GM12865 (cell line): ENCODE measurements at places on chromosomes 6 and 20.

DNA sequence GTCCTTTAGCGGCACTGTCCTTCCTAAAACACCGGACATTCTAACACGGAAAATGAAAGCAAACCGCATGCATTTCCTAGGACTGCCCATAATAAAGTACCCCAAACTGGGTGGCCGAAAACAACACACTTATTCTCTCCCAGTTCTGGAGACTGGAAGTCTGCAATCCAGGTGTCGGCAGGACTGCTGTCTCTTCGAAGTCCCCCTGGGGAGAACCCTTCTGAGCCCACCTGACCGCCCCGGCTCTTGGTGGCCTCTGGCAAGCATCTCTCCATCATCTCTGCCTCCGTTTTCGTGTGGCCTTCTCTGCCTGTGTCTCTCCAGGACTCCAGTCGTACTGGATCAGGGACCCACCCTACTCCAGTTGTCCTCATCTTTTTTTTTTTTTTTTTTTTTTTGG lies 55.4 kb downstream of the SYNJ2 start:
- no peak for DNase-seq

DNA sequence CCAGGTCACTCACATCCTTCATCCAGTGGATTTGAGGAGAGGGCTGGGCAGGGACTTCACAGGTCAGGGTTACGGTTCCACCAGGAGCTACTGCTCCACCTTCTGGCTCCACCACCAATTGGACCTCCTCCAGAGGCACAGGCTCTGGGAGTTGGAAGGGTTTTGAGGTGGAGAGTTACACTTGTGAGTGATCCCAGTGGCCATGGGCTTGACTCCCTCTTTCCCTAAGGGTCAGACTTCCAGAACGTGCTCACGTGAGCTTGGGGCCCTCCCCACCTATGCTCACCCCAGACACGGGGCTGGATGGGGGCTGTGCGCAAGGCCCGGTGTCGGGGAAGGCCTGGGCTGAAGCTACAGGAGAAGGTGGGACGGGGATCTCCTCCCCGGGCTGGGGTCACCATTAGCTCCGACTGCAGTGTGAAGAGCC lies 1.5 kb downstream of the AGER start:
- DNase-seq: no peak

DNA sequence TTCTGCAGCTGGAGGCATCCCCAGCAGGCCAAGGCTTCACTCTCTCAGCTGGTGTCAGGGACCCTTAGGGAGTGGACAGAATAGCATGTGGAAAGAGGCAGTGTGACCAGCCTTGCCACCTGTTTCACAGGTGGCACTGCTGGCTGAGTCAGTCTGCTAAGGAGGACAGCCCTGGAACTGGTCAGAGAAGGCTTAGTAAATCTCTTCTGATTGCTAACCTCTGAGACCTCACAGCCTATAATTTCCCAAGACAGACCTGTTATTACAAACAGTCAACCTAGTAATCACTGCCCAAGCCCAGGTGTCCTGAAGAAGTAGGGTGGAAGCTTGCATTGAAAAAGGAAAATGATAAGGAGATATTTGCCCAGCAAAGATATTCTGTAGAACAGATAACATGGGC lies 26.4 kb upstream of the PAQR8 start:
- DNase-seq: no peak

GRCh38 chr6:167497428-167498056 lies 172.7 kb downstream of the TTLL2 start:
- no peak for DNase-seq

DNA sequence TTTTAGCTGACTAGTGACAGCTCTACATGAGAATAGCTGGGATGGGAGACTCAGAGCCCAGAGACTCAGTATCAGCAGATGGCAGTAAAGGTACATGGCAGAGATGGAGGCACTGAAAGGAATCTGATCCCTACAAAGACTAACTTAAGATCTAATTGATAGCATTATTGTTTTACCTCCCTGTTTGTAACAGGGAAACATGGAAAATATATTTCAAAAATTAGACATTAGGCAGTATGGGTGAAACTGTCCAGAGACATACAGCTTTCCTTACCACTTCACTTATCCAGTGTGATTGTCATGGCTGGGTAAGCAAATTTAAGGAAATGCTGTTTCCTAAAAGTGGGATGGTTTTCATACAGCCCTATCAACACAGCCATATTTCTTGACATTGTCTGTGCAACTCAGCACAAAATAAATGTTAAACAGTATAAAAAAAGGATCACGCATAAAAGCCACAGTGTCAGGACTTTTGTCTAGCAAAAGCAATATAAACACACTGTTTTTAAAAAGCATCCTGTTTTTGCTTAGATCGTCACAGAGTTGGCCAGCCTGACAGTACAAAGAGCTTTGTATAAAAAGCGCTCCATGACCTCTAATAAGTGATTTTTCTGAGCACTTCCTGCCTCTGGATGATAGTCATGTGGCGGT lies 376.9 kb downstream of the PHF3 start:
- peak; percentile 32 for DNase-seq

GRCh38 chr6:143676437-143677045 lies 1.2 kb upstream of the PHACTR2 start:
- no peak for DNase-seq

DNA sequence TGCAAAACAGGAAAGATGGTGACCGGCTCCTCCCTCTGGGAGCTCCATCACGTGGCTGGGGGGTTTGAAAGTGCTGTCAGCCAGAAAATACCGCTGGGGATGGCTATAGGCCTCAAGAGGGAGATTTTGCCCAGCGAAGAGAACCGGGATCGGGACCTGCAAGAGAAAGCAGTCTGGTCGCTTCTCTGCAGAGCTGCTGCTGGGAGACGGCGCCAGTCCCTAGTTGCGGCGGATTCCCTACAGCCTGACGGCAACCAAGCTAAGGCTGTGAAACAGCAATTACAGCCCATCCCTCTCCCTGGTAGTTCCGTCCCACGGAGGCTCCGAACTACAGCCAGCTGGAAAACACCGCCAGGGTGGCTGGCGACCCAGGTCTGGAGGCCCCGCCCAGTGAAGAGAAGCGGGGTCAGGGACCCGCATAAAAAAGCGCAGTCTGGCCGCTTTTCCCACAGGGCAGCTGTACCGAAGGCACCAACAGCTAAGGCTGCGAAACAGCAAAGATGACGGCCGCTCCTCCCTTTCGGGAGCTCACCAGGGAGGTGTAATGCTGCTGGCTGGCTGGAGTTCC lies 238.1 kb upstream of the IRAK1BP1 start:
- no peak for DNase-seq

GRCh38 chr6:129104560-129104959 lies 221.6 kb downstream of the LAMA2 start:
- DNase-seq: no peak

DNA sequence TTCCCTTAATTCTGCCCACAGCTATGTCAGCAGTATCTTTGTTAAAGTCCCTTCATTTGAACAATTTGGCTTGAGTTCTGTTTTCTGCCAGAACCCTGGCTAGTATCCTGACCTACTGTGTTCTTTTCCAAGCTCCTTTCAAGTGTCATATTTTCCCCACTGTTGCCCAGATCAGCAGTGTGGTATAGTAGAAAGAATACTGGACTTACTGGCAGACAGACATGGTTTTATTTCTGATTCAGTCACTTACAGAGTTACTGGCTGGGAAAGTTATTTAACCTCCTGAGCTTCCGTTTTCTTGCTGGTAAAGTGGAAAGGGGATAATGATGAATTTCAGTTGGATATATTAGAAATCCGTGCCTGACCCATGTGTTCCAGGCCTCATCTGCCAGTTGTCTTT lies 39.8 kb upstream of the RAB23 start:
- DNase-seq: no peak

DNA sequence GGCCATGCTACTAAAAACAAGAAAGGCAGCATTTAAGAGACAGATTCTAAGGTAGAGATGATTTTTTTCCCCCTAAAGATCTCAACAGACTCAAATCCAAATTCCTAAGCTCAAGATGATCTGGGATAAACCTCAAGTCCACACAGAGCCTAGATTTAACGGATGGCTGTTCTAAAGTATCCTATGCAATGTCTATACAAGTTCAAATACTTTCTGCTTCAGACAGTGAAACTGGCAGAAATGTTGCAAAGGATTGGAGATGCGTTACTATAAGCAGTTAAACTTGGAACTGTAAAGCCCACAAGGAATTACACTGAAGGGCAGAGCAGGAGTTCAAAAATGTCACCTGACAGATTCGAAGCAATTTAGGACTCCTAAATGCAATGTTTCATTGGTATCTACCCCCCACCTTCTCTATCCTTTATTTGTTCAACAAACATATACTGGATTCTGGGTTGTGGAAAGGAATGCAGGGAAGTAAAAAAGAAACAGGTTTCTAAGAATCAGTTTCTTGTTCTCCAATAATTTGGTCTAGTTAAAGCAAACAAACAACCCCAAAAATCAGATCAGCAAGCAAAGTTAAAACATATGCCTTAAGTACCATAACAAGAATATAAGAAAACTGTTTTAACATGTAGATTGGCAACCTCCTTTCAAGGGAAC lies 1.6 kb downstream of the DNAAF9 start:
- no peak for DNase-seq

- peak; percentile 76 for DNase-seq
Observed at GRCh38 chr6:100479179-100480035, 14.7 kb upstream of the SIM1 start.

GRCh38 chr6:108793516-108794251 lies 54.5 kb upstream of the ARMC2 start:
- DNase-seq: no peak

DNA sequence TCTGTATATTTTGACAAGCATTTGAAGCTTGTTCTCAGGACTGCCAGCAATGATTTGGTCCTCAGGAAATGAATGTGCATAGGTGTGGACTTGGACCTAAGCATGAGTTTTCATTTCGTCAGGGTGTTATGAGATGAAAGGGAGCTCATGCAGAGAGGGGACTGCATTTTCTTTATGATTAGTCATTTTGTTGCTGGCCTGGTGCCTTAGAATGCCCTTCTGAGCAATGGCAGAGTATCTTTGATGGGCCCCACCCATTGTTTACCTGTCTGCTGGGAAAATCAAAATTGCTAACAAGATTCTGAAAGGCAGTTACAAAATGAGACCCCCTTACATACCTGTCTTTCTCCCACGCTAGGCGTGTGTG lies 51.5 kb upstream of the MTHFD1L start:
- peak; percentile 84 for DNase-seq

GRCh38 chr6:8130399-8130798 lies 28.1 kb upstream of the EEF1E1 start:
- no peak for DNase-seq

- no peak for DNase-seq
Observed at GRCh38 chr6:2149361-2150006, 95.9 kb downstream of the GMDS start.

- peak; percentile 57 for DNase-seq
Observed at GRCh38 chr6:27812805-27813492, 99.2 kb downstream of the OR2B2 start.

DNA sequence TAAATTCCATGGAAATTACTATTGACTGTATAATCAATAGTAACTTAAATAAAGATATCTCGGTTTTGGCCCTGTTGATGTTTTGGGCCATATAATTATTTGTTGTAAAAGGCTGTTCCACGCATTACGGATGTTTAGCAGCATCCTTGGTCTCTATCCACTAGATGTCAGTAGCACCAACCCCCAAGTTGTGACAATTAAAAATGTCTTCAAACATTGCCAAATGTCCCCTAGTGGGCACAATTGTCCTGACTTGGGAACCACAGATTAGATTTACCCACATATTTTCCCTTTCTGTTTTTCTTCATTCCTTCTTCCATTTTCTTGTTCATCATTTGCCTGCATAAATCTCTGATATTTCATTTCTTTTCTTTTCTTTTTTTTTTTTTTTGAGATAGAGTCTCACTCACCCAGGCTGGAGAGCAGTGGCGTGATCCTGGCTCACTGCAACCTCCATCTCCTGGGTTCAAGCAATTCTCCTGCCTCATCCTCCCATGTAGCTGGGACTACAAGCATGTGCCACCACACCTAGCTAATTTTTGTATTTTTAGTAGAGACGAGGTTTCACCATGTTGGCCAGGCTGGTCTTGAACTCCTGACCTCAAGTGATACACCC lies 13.6 kb upstream of the WFDC8 start:
- DNase-seq: peak; percentile 77

DNA sequence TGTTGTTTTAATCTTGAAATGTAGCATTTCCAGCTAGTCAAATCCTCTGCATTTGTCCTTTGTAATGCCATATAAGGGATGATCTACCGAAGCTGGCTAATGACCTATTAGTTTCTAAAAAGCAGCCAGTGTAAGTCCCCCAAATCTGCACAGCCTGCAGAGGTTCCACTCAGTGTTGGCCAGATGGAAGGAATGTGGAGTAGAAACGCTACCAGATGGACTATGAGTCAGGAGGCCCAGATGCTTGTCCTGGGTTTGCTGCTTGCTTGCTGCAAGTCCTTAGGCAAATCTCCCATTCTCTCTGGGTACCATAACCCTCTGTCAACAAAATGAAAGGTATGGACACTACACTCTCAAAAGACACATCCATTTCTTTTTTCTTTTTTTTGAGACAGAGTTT lies 149.8 kb downstream of the BTBD9 start:
- no peak for DNase-seq
